Hematopoietic multipotent progenitor cell treated with erythropoietin and hydrocortisone succinate and interleukin-3 and kit ligand, for 15 days (in vitro differentiated cells): ENCODE measurements at places on chromosomes 1 and 21.

DNA sequence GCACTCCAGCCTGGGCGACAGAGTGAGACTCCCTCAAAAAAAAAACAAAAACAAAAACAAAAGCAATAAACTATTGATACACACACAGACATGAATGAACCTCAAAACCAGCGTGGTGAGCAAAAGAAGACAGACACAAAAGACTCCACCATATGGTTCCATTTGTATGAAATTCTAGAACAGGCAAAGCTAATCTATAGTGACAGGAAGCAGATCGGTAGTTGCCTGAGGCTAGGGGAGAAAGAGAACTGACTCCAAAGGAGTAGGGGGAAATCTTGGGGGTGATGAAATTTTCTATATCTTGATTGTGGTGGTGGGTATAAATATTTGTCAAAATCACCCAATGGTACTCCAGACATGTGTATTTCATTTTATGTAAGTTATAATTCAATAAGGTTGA is 20.9 kb downstream of the LACTBL1 start:
- no peak for DNase-seq

DNA sequence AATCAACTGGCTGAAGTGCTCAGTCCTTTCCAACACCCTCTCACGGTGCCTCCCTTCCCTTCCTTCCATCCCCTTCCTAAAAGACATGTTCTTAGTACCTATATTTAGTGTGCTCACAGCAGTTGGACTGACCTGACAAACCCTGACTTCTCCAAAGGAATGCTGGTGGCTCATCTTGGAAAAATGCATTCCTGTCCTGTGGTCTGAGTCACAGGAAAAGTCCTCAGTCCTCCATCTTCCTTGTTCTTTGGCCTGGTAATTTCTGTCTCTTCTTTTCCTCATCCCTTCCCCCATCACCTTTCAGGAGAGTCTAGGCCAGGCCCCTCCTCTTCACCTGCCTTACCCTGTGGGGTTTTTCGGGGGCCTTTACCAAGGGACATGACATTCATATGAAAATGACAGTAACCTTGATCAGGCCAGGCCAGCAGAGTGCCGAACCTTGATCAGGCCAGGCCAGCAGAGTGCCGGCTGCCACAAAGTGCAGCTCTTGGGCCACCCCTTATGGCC is 7.2 kb downstream of the ATP1B1 start:
- DNase-seq = no peak

DNA sequence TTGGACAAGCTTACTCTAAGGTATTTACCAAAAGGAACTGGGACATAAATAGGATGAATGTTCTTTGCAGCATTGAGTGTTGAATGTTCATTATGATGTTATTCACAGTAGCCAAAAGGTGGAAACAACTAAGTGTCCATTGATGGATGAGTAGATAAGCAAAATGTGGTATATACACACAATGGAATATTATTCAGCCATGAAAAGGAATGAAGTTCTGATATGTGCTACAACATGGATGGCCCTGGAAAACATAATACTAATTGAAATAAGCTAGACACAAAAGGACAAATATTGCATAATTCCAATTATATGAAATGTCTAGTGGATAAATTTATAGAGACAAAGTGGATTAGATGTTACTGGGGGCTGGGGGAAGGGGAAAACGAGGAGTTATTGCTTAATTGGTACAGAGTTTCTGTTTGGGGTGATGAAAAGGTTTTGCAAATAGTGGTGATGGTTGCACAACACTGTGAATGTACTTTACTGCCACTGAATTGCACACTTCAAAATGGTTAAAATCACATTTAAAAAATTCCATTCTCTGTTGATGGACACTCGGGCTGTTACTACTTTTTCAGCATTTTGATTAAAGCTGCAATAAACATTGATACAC is 2.9 kb downstream of the MTARC1 start:
- no peak for DNase-seq

- DNase-seq = no peak
Observed at GRCh38 chr1:75791022-75791421, 5.0 kb downstream of the RABGGTB start.

DNA sequence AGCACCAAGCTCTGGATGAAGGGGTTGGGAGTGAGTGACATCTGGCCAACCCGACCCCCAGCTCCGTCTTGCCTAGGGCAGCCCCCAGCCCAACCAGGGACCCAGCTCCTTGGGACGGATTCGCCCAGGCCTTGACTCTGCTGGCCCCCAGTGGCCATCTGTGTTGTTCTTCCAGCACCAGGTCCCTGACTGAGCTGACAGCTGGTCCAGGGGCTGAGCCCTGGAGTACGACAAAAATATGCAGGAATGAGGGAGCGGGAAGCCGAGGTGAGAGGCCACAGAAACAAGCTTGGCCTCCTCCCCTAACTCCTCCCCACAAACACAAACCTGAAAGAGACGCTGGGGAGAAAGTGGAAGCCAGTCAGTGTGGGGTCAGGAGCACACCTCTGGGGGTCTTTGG is 55.0 kb upstream of the PAX7 start:
- DNase-seq = peak; percentile 47

DNA sequence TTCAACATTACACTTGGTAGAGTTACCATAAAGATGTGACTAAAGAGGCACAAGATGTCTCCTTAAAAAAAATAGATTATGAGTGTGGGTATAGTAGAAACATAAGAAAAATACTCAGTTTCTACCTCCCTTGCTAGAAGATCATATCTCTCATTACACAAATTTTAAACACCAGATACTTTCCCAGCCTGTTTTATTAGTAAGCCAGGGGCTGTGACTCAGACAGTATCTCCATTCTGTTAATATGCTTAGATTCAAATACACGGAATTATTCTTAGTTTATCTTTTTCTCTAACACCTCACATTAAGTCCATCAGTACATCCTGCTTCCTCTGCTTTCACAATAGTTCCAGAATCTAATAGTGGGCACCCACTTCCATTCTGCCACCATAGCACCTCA is 561.8 kb upstream of the ADAMTS5 start:
- no peak for DNase-seq
